ENCODE measurements at places on chromosomes 6 and 20. TPM values are rescaled to one million over a fixed set of nuclear protein-coding genes. Genes with fewer than 3 reads are reported as not detected.

FNDC1 gene
- total RNA-seq: 1.9 TPM

DNA sequence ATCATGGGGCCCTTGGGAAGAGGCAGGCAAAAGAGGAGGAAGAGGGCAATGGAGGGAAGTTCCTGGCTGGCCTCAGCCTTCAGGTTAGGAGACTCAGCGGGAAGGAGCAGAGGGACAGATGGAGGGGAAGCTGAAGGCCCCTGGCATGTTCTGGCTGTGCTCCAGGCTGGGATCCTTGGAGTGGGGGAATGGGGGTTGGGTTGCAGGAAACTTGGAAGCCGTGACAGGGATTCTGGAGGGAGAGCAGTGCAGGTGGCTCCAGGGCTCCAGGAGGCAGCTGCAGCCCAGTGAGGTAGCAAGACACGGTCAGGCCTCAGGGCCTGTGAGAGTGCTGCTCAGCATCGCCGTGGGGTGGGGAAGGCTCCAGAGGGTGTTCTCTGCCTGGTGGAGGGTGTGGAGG lies 64.6 kb upstream of the SCP2D1 start:
- no peak for DNase-seq

SGK2 gene
- 0.32 TPM for total RNA-seq

RAB44 gene
- 0.07 TPM for total RNA-seq

DNA sequence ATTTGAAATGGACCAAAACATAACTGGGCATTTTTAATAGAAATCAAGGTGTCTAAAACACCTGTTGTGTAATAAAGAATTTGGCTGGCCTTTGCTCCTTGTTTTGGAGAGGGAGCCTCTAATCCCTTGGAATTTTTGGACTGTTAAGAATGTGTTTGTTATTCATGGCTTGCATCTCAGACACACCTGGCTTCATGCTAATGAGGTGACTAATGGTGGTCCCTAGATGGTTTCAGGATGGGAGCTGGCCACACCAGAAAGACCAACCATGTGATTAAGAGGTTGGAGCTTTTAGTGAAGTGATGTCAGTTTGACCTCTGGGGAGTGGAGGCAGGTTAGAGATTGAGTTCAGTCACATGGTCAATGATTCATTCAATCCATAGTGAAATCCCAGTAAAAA lies 328.4 kb downstream of the DHX35 start:
- no peak for DNase-seq

COL12A1 gene
- 9.5 TPM for total RNA-seq

B4GALT5 gene
- 37.2 TPM for total RNA-seq

OLIG3 gene
- not detected for total RNA-seq

DNA sequence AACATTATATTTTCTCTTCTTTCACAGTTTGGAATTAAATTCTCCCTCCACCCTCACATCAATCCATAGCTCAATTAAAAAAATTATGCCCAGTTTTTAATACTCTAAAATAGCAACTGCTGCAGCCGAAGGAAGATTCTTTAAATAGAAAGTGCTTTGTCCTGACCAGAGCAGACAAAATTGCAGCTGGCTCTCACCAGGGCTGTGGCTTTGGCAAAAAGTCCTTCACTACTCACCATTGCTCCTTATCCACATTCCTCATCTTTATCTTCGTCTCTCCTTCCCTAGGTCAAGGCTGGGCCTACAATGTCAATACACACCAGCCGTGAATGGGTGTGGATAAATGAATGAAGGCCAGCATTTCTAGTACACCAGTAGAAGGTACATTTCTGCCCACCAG lies 107.9 kb upstream of the VGLL2 start:
- no peak for DNase-seq

METTL24 gene
- total RNA-seq: 1.6 TPM

DNA sequence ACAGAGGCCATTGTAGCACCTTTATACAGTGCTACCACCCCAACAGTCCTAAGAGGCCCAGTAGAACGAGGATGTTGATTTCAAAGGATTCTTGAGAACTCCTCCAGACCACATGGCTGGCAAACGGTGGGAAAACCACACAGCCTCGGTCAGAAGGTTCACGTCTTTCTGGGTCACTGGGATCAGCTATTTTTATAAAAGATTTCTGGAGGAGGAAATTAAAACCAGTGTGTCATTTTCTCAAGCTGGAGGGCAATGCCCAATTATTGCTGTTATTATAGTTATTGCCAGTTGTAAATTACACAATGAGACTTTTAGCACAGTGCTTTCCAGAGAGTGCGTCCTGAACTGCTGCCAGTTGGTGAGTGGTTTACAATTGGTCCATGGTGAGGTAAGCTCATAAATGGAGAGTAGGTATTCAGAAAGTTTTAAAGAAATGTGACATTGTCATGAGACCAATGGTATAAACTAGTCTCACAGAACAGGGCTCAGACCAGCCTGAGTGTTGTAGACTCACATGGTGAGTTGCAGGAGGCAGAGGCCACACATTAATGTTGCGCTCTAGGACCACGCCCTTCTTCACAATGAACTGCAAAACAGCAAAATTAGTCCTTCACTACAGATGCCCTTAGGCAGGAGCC lies 8.4 kb upstream of the PPP1R14C start:
- DNase-seq: no peak

TRMT6 gene
- 7.1 TPM for total RNA-seq

GJA1 gene
- total RNA-seq: 322 TPM

GRCh38 chr6:140874066-140874465 lies 1258.7 kb upstream of the GJE1 start:
- no peak for DNase-seq

DNA sequence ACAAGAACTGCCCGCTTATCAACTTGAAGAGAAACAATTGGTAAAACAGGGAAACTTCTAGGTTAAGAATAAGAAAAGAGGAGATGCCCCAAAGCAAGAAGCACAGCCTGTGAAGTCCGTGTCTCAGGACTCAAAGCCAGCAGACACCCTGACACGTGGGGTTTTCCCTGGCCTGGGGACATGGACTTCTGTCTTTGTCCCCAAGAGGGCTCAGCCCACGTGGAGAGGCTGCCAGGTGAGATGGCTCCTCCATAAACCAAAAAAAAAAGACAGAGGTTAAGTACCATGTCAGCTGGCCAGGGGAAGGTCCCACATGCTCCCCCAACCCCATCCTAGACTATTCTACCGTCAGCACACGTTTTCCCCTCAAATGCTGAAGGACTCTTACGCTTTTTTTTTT lies 9.9 kb downstream of the SERPINB6 start:
- DNase-seq: no peak

COL21A1 gene
- total RNA-seq: 23.2 TPM

DNA sequence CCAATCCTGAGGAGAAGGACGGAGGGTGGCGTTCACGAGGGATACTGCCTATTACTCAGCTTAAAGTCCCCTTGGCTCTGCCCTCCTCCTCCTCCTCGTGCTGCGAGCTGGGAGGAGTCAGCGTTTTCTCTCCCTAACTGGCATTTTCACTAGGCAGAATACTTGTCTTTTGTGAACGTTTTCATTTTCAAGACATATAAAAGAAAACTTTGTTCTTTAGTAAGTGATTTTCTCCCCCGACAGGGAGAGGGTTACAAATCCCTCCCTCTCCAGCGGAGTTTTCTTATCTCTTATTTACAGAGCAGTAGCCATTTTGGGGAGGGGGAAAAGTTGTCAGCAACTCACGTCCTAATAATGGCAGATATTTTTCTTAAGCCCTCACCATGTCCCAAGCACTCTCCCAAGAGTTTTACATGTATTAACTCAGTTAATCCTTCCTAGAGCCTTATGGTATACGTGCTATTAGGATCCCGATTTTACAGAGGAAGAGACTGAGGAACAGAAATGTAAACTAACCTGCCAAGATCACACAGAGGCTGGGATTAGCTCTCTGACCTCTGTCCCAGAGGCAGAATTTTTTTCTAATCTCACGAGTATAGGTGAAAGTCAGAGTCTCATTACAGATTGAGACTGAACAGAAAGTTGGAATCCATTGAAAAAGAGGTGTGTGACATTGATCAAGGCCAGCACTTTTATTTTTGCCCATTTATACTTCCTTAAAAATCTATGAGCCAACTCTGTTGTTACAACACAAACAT lies 30.0 kb upstream of the ZNF217 start:
- DNase-seq: peak; percentile 63

DNA sequence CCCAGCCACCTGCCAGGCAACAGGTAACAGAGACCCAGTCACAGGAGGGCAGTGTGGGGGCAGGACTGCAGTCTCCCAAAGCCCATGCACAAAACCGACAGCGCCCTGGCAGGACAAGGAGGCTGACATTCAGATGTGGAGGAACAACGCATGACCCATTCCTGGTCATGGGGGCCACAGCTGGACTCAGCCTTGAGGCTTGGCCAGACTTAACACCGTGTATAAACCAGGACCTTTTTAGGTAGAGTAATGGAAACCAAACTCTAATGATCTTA lies 8.1 kb downstream of the GFRA4 start:
- no peak for DNase-seq

DNA sequence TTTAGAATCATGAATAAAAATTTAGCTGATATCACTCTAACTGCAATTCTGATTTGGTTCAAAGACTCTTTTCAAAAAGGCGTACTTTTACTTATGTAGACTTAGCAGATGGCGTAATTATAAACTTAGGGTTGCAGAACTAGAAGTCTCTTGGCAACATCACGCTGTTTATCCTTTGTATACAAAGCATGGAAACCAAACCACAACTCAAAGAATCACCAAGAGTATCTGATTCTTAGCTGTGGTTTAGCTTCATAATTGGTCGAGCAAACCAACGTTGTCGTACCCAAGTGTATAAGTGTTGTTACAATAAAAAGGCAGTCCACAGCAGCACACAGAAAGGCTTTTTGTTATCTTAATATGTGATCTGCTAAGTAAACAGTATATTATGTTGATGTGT lies 18.2 kb downstream of the STMND1 start:
- DNase-seq: no peak

DNA sequence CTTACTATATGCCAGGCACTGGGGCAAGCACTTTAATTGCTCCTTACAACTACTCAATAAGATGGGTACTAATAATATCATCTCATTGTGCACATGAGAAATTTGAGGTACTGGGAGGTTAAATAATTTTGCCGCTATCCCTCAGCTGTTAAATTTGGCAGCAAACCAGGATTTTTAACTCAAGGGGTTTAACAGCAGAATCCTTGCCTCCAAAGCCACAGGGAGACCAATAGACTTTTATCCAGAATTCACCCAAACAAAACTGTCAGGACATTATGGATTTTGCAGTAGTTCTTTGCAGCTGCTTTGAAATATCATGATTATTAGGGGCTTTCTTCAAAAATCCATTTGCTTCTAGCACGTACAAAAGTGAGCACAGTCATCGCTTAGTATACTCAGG lies 136.2 kb downstream of the RPS12 start:
- DNase-seq: no peak

- no peak for DNase-seq
Observed at GRCh38 chr6:143130928-143131327, 70.2 kb downstream of the AIG1 start.

CLPSL2 gene
- total RNA-seq: not detected

DNA sequence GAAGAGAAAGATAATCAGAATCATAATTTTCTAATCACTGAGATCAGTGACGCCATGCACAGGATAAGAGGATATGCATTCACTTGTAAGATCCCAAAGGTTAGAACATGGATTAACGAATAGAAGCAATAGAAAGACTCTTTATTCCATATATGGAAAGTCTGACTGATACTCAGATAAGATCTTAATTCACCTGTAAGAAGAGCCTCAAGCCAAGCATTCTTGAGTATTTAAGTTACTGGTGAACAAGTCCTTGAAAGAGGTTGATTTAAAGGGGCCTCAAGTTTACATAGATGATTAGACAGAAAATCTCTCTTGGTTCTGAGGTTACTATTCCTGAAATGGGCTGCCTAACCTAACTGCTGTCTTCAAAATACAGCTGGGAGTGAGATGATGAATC lies 53.8 kb upstream of the MTRF1L start:
- DNase-seq: no peak

BANF2 gene
- total RNA-seq: not detected

TBC1D32 gene
- total RNA-seq: 2.6 TPM

- DNase-seq: no peak
Observed at GRCh38 chr6:39273406-39273821, 40.8 kb downstream of the KCNK17 start.

- DNase-seq: no peak
Observed at GRCh38 chr6:342832-343179, 48.7 kb upstream of the IRF4 start.

DNA sequence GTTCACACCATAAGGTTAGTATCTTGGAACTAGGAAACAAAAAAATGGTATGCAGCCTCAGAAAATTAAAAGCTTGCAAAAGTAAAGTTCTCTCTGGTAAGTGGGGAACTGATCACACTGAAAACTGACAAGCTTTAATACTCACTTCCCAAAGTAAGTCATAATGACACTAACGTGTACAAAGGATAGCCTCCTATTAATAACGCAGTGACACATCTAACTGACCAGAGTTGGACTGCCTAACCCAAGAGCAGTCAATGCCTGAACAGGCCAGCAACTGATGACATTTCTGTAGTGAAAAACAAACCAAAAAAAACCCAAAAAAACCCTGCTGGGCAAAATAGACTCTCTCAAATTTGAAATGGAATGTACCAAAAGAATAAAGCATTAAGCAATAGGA lies 30.7 kb downstream of the CHD6 start:
- DNase-seq: no peak

DNA sequence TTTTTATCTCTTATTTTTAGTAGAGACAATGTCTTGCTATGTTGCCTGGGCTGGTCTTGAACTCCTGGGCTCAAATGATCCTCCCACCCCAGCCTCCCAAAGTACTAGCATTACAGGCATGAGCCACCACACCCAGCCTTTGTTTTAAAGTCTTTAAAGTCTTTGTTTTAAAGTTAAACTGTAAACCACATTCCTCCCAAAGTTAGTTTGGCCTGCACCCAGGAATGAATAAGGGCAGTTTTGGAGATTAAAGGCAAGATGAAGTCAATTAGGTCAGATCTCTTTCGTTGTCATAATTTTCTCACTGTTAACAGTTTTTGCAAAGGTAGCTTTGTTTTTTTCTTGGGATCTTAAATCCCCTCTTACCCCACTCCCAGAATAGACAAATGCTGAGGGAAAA lies 63.8 kb downstream of the UBR2 start:
- no peak for DNase-seq

- no peak for DNase-seq
Observed at GRCh38 chr20:53993310-53993709, 77.1 kb downstream of the BCAS1 start.

DNA sequence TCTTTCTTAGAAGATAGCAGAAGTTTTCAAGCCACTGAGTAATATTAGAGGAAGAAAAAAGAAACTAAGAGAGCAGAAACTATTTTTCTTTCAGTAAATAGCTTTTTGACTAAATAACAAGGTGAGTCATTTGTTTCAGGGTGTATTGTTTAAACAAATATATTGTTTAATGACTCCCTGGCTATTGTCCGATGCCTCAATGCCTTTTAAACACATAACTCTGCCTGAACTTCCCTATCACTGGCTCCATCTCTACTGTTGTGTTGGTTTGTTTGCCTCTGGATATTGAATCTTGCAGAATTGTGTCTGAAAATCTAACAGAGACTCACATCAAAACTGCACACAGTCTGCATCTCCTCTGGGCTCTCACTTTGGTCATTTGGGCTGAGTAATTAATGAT lies 19.6 kb upstream of the CLIC5 start:
- no peak for DNase-seq

GRCh38 chr20:61748376-61748775 lies 317.3 kb downstream of the TAF4 start:
- DNase-seq: no peak

All from left ventricle myocardium superior (tissue), 1 donor.